SK-N-SH treated with all-trans-retinoic acid at 6 μM for 48 hours (cell line): ENCODE measurements at places on chromosomes 7 and 10.

GRCh38 chr7:13990319-13990983 lies 985 bp upstream of the ETV1 start:
- peak; percentile 55 for ATAC-seq

GRCh38 chr10:48468130-48468790 lies 136.6 kb downstream of the ARHGAP22 start:
- no peak for ATAC-seq

DNA sequence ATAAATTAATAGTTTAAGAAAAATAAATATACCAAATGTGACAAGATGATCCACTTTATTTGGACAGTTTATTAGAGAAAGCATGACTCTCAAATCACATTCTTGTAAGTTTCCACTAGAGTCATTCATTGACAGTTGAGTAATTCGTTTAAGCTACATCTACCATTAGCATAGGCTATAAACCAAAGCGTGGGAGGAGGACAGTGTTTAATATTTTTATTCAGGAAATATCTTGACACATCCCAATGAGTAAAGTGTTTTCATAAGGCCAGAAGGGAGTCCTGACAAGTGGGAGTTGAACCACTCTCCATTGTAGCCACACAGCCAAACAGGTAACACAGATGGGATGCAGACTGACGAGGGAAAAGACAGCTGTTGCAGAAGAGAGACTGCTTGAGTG lies 386.5 kb upstream of the SEMA3D start:
- no peak for ATAC-seq

DNA sequence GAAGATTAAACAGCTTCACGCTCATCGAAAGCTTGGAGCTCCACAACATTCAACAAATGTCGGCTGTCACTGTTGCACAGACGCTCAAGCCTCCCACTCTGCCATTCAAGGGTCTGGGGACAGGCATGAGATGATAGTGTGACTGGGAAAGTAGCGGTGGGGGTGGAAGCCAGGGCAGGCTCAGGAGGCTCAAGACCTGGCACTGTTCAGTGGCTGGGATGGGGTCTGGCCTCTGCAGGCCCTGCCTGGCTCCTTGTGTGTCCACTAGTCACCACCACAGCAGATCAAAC lies 13.5 kb upstream of the GTPBP4 start:
- no peak for ATAC-seq

DNA sequence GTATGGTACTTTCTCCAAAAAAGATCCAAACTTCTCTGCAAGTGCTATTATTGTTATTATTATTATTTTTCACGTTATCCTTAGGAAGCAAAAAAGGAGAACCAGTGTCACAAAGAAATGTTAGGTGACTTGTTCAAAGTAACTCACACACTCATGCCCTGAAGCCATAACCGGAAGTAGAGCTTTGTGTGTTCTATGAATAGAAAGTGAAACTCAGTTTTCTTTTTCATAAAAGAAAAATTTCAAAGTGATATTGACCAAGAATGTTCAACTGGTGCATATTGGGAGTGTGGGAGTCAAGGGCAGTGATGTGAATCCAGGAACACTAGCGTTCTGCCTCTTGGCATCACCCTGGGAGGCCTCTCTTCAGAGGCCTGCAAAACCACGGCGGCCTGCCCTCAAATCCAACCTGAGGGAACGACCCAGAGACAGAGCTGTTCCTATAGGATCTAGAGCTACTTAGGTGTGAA lies 106.1 kb downstream of the PRKCQ start:
- ATAC-seq, result no peak

- ATAC-seq, result no peak
These were observed 7.6 kb downstream of the ZNF316 start for GRCh38 chr7:6644728-6645127.

- no peak for ATAC-seq
These were observed 161.4 kb upstream of the MDFIC start for GRCh38 chr7:114760477-114760876.

GRCh38 chr10:27537787-27538186 lies 33.7 kb downstream of the RAB18 start:
- ATAC-seq, result no peak

DNA sequence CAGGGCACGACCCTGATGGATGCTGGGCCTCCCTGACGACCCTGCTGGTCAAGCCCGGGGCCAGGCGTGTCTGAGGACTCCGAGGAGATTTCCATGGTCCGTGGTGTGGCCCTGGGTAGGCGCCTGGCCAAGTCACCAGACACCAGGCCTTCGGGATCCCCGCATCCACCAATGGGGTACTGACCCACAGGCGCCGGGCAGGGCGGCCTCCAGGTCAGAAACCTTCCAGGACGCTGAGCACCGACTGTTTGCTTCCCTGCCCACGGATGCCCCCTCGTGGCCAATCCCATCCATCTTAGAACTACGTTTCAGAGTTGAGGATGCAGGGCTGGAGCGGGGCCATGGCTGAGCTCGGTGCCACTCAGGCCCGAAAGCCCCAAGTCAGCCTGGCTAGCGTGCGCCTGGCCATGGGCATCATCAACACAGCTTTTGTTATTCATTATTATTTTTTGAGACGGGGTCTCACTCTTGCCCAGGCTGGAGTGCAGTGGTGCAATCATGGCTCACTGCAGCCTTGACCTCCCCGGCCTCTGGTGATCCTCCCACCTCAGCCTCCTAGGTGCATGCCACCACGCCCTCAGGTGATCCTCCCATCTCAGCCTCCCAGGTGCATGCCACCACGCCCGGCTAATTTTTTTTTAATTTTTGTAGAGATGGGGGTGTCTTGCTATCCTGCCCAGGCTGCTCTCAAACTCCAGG lies 7.1 kb upstream of the AMZ1 start:
- ATAC-seq, result peak; percentile 86

DNA sequence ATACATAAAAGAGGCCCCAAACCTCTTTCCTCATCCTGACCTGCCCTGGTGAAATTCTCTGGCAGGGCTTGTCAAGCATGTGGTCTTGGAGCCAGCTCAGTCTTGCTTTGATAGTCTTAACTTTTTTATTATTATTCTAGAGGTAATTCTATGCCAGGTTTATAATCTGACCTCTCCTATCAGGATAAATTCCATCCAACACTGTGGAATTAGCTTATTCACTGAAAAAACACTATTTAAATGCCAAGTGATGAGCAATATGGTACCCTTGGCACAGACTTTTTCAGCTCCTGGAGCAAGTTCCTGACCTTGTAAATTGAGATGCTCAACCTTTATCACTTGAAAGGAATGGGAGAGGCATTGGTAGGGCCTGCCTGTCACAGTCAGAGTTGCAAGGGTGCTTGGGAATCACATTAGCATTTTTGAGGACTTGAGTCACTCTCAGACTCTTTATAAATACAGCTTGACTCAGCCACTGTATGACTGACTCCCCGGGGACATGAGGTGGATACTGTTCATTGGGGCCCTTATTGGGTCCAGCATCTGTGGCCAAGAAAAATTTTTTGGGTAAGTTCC lies at the start of gene CPA4:
TSS of gene CPA4 (plus strand) at position 480 of the 576 bp plus-strand sequence. CDS start at position 500, 20 bp downstream.
- ATAC-seq, result peak; percentile 96

DNA sequence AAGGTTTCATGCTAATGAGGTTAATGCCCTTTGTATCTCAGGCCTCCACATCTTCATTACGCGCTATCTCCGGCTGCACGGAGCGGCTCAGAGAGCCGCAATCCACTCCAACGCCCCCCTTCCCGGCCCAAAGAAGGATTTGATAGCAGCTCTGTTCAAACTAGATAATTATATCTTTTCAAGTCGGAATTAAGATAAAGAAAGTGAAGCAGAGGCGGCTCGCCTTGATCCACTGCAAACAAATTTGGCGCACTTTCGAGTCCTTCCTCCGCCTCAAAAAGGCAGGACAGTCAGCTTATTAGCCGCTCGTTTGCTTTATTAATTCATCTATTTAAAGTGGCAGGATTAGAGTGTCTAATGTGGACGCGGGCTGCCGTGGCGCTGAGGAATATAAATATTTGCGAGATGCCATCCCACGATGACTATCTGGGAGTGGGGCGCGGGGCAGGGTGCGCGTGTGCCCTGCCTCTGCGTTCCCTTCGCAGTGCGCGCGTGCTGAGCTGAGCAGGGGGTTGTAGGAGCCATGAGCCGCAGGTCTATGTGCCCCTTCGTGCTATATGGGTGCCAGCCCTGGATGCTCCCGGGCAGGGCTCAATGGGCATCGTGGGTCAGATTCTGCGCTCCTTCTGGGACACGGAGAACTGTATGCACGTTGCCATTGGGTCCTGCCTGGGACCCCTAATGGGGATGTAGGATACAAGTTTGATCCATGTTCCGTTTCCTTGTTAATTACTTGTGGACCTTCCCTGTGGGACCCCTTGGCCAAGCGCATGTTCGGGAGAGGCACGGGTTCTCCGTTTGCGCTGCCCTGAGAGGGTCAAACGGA lies 9.0 kb downstream of the EMX2 start:
- no peak for ATAC-seq

- no peak for ATAC-seq
These were observed 47.3 kb upstream of the PIK3AP1 start for GRCh38 chr10:96767611-96768010.

GRCh38 chr10:78448470-78448869 lies 414.8 kb downstream of the RPS24 start:
- no peak for ATAC-seq

- peak; percentile 51 for ATAC-seq
These were observed 140.6 kb upstream of the TMEM168 start for GRCh38 chr7:112930787-112931186.

DNA sequence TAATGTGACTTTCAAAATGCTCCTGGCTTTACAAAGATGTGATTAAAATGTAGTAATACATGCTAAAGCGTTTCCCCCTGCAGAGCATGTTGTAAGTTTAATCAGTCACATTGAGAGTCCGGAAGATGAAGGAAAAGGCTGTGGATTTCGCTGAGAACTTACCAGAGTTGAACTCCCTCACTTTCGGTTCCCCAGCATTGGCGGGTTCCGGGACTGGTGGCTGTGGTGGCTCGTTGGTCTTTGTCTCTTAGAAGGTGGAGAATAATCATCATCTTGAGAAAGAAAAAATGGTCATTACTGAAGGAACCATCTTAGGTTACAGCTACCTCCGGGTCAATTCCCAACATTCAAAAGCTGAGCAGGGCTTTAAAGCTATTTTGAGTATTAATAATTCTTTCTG lies 9.6 kb upstream of the NUPR2 start:
- ATAC-seq, result no peak

DNA sequence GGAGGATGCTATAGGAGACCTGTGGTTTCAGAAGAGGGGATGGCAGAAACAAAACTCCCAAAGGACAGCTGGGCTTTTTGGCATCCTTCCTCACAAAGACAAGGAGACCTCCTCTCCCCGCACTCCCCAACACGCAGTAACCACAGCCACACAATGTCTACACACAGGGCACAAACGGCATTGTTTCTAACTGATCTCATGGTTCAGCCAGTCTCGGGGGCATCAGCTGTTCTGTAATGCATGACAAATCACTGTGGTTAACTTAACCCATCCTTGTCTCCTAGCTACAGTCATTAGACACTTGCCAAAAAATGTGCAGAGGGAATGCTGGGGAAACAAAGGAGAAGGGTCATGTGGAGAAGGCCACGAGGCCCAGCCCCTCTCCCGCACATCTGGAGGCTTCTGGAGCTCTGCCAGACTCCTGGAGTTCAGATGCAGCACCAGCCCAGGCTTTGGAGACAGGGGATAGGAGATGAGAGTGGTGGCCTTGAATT lies 7.6 kb upstream of the ADAMTS14 start:
- ATAC-seq, result peak; percentile 96

GRCh38 chr7:4851459-4852422 lies 10.1 kb downstream of the PAPOLB start:
- peak; percentile 45; the same call in 1 of the 3 replicates for ATAC-seq

- ATAC-seq, result peak; percentile 80
These were observed 323.6 kb downstream of the BBS9 start for GRCh38 chr7:33452805-33453502.

- peak; percentile 71; the same call in 2 of the 3 replicates for ATAC-seq
These were observed 30.0 kb downstream of the NET1 start for GRCh38 chr10:5442065-5442989.

DNA sequence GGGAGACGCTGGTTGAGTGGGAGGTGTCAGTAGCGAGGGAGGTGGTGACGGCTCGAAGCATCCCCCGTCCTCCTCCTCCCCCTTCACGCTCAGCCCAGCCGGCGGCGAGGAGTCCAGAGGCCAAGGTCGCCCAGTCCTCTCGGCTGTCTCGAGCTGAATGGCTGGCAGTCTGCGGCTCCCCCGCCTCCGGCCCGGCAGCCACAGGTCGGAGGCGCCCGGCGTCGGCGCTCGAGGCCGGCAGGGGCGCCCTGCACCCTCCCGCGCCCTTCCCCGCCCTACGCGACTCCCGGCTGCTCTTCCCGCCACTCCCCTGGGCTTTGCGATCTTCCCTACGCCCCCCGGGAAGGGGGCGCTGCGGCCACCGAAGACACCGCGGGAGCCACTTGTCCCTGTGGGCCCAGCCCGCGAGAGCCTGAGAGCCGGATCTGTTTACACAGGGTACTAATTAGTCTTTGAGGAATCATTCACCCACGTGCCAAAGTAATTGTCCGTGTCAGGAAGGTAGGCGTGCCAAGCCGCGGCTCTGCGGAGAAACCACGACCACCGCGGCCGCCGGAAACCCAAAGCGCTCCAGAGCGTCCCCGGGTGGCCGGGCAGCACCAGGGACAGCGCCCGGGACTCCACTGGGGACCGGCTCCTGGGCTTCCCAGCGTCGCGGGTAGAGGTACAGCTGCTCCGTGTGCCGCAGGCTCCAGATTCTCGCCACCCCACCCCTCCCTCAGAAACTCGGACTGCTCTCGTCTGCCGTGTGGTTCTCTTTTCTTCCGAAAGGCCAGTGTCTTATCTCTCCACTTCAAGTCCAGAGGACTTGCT lies at the start of gene NXPH1:
TSS of gene NXPH1 (plus strand) at position 133 of the 813 bp plus-strand sequence.
- peak; percentile 73 for ATAC-seq

GRCh38 chr10:110221721-110222261 lies 14.4 kb downstream of the MXI1 start:
- peak; percentile 61 for ATAC-seq

DNA sequence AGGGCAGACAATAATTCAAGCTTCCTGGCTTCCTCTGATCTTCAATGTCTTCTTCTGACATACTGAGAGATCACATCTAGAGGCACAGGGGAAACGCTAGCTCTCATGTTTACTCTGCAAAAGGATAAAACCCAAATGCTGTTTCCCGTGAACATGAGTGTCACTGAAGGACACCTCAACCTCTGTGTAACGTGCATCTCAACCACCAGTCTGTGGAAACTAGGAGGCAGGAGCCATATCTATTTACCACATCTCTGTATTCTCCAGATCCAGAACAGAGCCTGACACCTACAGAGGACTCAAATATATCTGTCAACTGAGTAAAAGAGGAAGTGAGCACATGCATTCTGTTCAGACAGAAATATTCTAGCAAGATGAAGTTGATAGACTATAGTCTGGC lies 140.3 kb upstream of the TARP start:
- ATAC-seq, result no peak

GRCh38 chr7:116327752-116328151 lies 117.4 kb downstream of the TES start:
- peak; percentile 69 for ATAC-seq

- ATAC-seq, result no peak
These were observed 177.7 kb upstream of the AHR start for GRCh38 chr7:17120756-17121155.

DNA sequence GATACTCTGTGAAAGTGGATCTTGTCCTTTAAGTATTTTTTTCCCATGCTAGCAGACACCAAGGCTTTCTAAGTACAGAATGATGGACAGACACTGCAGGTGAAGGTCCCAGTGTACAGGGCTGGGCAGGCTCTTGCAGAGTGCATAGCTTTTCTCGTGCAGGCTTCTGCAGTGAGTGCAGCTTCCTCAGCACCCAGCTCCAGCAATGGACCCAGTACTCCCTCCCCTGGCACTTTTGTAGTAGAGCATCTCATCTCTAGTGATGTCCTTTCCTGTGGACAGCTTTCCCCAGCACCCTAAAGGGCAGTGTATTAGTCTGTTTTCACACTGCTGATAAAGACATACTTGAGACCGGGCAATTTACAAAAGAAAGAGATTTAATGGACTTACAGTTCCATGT lies 104.3 kb downstream of the CUL2 start:
- peak; percentile 60; the same call in 2 of the 3 replicates for ATAC-seq

- no peak for ATAC-seq
These were observed 422.7 kb downstream of the SORCS3 start for GRCh38 chr10:105063796-105064195.
